ENCODE measurements at places on chromosomes 6 and 20.

GRCh38 chr6:142537612-142538478 lies 236.0 kb downstream of the ADGRG6 start:
- DNase-seq: no peak

- DNase-seq: no peak
These were observed 894 bp downstream of the PYGB start for GRCh38 chr20:25248786-25249172.

- DNase-seq: no peak
These were observed 22.9 kb downstream of the STX7 start for GRCh38 chr6:132490024-132490423.

DNA sequence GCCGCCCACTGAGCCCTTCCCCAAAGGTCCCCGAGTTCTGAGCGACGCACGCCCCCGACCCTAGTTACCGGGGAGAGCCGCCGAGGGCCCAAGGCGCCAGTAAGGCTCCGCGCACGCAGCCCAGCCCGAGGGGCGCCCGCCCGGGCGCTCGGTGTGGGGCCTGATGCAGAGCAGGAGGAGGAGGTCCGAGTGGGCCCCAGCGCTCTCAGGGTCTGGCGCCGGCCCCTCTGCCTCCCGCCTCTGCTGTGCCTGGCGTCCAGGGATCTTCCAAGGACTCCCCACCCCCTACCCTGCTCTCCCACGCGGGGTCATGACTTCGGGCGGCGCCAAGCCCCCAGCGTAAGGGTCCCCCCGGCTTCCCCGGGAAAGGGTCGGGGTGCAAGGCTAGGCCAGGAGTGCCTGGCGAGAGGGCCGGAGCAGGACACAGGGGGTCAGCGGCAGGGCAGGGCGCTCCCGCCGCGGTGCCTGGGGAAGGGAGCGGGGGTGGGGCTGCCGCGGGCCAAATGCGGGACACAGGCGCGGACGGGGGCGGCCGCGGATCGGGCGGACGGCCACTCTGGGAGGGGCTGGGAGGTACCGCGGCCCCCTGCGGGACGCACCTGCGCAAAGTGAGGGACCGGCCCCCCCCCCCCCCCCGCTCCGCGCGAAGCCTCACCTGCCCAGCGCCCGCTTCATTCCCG lies 637 bp downstream of the ABHD12 start:
- DNase-seq: no peak

GRCh38 chr20:17339000-17339399 lies 112.2 kb downstream of the PCSK2 start:
- DNase-seq: no peak

- no peak for DNase-seq
These were observed 16.7 kb upstream of the RAMACL start for GRCh38 chr6:166603043-166603690.

DNA sequence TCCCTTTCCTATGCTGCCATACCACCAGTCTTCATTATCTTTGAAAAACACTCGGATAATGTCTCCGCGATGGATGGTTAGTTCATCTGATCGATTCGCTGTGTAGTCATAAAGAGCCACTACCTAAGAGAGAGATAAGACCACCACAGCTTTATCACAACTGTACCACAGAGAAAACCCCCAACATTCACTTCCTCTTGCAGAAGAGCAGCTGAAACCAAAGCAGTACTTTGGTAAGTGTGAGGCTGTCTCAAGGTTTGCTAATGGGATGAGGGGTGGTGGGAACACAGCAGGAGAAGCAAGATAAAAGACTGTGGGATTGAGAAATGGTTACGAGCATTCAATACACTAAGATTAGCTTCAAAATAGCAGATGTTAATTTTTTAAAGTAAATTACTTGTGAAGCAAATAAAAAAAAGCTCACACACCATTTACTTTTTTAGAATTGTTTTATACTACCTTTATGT lies 142.1 kb downstream of the MYB start:
- DNase-seq: no peak

DNA sequence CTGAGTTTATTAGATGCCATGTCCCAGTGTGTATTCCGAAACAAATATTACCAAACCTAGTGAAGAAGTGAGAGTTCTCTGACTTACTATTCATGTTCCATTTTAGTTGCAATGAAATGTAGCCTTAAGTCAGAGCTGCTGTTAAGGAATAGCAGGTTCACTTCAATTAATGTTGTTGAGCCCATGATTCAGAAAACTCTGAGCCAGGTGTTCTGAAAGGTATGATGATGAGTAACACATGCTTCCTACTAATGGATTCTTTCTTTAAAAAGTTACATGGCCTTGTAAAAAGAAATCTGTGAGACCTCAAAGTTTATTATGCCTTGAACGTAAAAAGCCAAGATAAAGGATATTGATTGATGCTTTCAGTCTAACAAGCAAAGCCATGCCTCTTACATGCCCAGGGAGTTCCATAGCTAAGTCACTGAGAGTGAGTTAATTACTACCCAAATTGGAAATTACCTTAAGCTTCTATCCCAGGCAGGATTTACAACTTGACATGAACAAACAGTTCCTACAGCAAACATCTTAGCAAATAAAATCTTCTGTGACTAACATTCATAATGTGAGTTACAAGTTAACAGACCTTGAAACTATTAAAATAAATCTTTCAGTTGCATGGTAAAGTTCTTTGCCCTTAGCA lies 122.9 kb downstream of the AKAP7 start:
- DNase-seq: no peak

All from stimulated activated CD8-positive, alpha-beta memory T cell treated with anti-CD3 and anti-CD28 coated beads, Interleukin-15, amount 100 ng/mL, for 48 hours (primary cell).